ENCODE measurements at places on chromosomes 1 and 21.

DNA sequence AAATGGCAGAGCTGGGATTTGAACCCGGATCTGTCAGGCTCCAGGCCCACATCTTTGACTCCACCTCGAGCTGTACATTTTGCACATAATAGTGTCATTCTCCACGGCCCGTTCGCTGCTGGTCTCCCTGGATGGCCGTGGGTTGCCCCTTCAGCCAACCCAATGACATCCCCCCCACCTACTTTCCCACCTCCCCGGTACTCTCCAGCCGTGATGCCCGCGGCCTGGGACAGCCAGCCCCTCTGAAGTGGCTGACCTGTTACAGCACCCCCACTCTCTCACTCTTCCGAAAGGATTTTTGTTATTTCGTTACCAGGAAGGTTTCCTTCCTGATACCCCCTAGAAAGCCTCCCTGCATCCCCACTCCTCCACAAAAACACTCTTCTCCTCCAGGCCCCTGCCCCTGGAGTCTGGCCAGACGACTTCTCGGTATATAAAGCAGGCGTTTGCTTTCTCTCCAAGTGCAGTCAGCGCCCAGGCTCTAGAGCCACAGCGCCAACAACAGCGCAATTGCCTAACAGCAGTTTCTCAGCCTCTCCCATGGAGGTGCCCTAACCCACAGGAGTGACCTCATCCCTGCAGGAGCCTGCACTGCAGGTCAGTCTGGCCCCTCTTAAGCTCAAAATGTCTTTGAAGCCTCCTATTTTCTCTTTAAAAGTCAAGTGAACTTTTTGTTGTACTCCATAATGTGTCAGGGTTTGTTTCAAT is 14.5 kb upstream of the GJB5 start:
- peaks cover 3% of the 10 kb centered on the region for H3K27me3 ChIP-seq
- DNase-seq = no peak
- H3K4me3 ChIP-seq = no peak overlapping the region
- H3K36me3 ChIP-seq = no peaks in the 10 kb centered on the region
- no peaks in the 10 kb centered on the region for H3K4me1 ChIP-seq

GRCh38 chr1:87226341-87226760 is 102.3 kb upstream of the LMO4 start:
- peaks cover 6% of the 10 kb centered on the region for H3K27me3 ChIP-seq
- no peaks in the 10 kb centered on the region for H3K4me1 ChIP-seq
- no peak for DNase-seq
- no peak overlapping the region for H3K27ac ChIP-seq

GRCh38 chr1:183967914-183968313 is 69.6 kb downstream of the COLGALT2 start:
- H3K4me1 ChIP-seq = peaks cover under 1% of the 10 kb centered on the region
- H3K27me3 ChIP-seq = peaks cover 10% of the 10 kb centered on the region
- H3K27ac ChIP-seq = no peak overlapping the region
- no peaks in the 10 kb centered on the region for H3K36me3 ChIP-seq
- DNase-seq = no peak

DNA sequence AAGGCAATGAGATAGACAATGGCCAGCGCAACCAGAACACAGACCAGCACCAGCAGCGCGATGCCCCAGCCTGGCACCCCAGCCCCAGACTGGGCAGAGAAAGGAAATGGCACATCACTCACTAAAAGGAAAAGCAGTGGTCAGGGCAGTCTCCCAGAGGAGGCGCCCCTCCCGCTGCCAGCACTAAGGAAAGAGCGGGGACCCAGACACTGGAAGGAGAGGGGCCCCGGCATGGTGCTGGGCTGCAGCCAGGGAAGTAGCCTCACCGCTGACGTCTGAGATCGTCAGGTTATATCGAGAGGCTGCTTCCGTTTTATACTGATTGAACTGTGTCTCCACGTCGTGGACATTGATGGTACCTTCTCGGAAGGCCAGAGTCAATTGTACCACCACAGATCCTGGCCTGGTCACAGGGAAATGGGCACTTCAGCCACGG is 13.8 kb downstream of the TRIM46 start:
- no peak for DNase-seq
- H3K27me3 ChIP-seq = no peaks in the 10 kb centered on the region
- peaks cover 9% of the 10 kb centered on the region for H3K36me3 ChIP-seq
- no peak overlapping the region for H3K27ac ChIP-seq
- H3K4me1 ChIP-seq = peaks cover 11% of the 10 kb centered on the region
- H3K4me3 ChIP-seq = no peak overlapping the region

DNA sequence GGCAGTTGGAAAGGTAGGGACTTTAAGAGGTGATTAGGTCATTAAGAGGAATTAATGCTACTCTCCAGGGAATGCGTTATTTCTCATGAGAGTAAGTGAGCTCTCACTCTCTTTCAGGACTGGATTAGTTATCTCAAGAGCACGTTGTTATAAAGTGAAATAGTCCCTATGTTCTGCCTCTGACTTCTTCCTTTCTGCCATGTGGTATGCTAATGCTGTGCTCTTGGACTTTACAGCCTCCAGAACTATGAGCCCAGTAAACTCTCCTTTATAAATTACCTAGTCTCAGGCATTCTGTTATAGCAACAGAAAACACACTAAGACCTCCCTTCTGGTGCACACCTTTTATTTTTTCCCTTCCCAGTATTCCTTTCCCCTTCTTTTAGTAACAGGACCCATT is 187.8 kb downstream of the NR5A2 start:
- H3K4me3 ChIP-seq = no peak overlapping the region
- no peaks in the 10 kb centered on the region for H3K27me3 ChIP-seq
- peaks cover 2% of the 10 kb centered on the region for H3K36me3 ChIP-seq

- no peak for DNase-seq
- H3K4me3 ChIP-seq = no peak overlapping the region
- no peak overlapping the region for H3K27ac ChIP-seq
- H3K36me3 ChIP-seq = no peaks in the 10 kb centered on the region
These were observed 858.7 kb downstream of the USP25 start for GRCh38 chr21:16588433-16588860.

DNA sequence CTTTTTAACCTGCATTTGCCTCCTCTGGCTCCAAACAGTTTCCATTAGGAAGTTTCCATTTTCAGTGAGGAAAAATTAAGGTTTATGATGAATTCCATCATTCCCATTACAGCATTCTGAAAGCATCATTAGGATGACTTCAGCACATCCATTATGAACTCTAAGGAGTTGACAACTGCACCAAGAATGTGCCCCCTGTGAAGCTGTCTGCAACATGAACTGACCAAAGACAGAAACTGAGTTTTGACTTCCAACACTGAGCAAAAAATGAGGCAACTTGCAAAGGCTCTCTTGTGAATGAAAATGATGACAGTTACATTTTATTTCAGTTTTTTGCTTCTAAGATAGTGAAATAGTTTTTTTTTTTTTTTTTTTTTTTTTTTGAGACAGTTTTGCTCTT is 18.3 kb upstream of the KCNE1 start:
- H3K27me3 ChIP-seq = no peaks in the 10 kb centered on the region
- DNase-seq = no peak
- no peak overlapping the region for H3K27ac ChIP-seq

- peaks cover 27% of the 10 kb centered on the region for H3K4me1 ChIP-seq
- H3K27me3 ChIP-seq = peaks cover 91% of the 10 kb centered on the region
- H3K36me3 ChIP-seq = no peaks in the 10 kb centered on the region
- DNase-seq = peak; percentile 58
These were observed 64.9 kb downstream of the MEF2D start for GRCh38 chr1:156435545-156436140.

GRCh38 chr1:53669621-53670191 is 69.3 kb downstream of the GLIS1 start:
- H3K36me3 ChIP-seq = no peaks in the 10 kb centered on the region
- no peak for DNase-seq
- peaks cover 4% of the 10 kb centered on the region for H3K4me1 ChIP-seq

DNA sequence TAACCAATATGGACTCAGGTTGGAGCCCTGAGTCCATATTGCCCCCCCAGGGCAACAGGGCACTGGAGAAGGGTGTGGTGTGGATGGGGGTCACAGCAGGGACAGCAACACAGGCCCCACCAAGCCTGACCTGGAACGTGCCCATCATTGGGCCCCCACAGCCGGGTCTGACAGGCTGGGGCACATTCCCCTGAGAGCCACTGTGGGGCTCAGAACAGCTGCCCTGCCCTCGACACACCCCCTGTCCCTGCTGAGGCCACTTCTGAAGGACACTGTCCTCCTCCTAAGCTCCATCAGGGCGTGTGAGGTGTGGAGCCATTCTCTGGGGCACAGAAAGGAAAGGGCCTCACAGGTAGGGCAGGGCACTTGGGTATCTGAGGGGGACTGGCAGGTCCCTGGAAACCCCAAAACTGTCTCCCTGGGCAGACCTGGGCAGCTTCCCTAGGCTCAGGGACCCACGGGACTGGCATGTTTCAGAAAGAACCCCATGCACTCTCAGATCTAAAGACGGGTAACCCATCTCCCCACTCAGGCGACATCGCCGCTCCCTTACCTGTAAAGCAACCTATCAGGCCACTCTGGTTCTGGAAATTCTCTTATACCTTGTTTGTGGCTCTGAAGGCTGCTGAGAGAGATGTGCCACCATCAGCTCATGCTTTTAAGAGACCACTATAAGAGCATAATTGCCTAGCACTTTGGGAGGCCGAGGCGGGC is 95.5 kb downstream of the DMRTB1 start:
- no peaks in the 10 kb centered on the region for H3K36me3 ChIP-seq
- peak; percentile 19 for DNase-seq
- peaks cover 3% of the 10 kb centered on the region for H3K27me3 ChIP-seq
- no peak overlapping the region for H3K27ac ChIP-seq

GRCh38 chr21:17386498-17386897 is 126.3 kb upstream of the CXADR start:
- H3K4me1 ChIP-seq = no peaks in the 10 kb centered on the region
- H3K27ac ChIP-seq = no peak overlapping the region
- no peak overlapping the region for H3K4me3 ChIP-seq
- H3K27me3 ChIP-seq = no peaks in the 10 kb centered on the region
- DNase-seq = no peak
- no peaks in the 10 kb centered on the region for H3K36me3 ChIP-seq

- H3K27me3 ChIP-seq = peaks cover 2% of the 10 kb centered on the region
- no peak overlapping the region for H3K27ac ChIP-seq
- DNase-seq = no peak
- peak overlapping the region; percentile 28 for H3K4me3 ChIP-seq
- peaks cover 6% of the 10 kb centered on the region for H3K36me3 ChIP-seq
- peaks cover 25% of the 10 kb centered on the region for H3K4me1 ChIP-seq
These were observed 154.0 kb downstream of the RHOU start for GRCh38 chr1:228889289-228889688.

DNA sequence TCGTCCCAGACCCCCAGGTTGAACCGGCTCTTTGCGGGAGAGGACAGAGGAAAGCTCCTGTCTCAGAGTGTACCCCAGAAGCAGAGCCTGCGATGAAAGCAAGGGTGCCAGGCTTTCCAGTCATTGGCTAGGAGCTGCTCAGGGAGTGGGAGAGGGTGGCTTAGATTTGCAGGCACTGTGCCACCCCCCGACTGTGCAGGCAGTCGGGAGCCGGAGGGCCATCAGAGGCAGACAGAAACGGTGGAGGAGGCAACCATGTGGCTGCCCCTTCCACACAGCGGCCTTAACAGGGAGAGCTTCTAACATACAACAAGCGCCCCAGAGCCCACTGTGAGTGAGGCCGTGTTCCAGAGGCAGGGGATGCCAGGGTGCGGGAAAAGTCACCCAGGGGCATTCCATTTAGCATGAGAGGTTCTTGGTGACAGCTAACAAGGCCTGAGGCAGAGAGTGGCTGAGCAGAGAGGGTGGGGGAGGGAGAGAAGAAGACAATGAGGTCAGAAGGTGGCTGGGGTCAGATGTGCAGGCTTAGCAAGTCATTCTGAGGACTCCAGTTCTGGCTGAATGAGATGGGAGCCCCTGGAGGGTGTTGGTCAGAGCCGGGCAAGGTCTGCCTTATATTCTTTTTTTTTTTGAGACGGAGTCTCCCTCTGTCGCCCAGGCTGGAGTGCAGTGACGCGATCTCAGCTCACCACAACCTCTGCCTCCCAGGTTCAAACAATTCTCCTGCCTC is 9.5 kb upstream of the C1orf167 start:
- no peak overlapping the region for H3K27ac ChIP-seq
- H3K36me3 ChIP-seq = peaks cover 7% of the 10 kb centered on the region
- DNase-seq = no peak
- H3K4me3 ChIP-seq = no peak overlapping the region

DNA sequence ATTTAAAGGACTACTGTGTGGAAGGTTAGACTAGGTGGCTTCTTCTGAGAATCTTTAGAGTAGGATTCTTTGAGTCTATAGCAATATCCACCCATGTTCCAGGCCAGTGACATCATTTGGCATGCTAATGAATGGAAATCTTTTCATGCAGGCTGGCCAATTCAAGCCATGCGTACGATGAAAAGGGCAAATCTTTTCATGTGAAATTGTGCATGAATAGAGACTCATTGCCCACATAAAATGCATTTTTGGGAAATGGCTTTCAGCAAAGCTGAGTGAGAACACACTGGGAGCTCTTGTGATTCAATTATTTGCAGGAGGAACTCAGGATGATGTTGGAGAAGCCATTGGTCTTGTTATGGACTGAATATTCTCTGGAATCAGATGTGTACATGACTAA is 324.9 kb upstream of the DAB1 start:
- no peak overlapping the region for H3K4me3 ChIP-seq
- H3K4me1 ChIP-seq = no peaks in the 10 kb centered on the region
- no peak overlapping the region for H3K27ac ChIP-seq

DNA sequence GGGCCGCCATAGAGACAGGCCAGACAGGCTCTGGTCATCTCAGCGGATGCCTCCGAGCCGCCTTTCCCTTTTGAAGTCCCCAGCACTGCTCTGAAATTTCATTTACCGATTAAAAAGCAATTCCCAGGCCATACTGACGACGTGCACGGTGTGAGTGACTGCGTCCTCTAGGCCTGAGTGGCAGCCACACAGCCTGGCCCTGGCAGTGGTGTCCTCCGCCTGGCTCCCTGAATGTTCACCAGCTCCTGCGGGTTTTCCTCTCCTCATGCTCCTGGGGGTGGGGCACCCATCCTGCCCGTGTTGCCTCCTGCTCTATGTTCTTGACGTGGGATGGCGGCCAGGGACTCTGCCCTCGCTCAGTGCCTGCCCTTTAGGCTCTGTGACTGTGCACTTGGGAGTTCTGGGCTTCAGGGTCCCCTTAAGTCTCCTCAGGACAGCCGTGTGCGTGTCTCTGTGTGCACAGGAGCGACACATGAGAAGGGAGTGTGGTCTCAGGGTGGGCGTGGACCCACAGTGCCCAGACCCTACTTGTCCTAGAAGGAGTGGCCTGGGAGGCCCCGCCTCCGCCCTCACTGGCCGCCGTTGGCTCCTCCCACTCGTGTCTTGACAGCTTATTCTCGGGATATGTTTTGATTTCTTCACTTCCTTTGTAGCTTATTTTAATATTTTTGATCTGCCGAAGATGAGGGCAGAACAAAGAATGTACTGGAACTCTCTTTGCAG is 3.6 kb downstream of the SKI start:
- peak overlapping the region; percentile 95 for H3K27ac ChIP-seq
- H3K36me3 ChIP-seq = peaks cover 7% of the 10 kb centered on the region
- DNase-seq = peak; percentile 78
- H3K4me1 ChIP-seq = peaks cover 46% of the 10 kb centered on the region
- peak overlapping the region; percentile 94 for H3K4me3 ChIP-seq
- H3K27me3 ChIP-seq = no peaks in the 10 kb centered on the region

DNA sequence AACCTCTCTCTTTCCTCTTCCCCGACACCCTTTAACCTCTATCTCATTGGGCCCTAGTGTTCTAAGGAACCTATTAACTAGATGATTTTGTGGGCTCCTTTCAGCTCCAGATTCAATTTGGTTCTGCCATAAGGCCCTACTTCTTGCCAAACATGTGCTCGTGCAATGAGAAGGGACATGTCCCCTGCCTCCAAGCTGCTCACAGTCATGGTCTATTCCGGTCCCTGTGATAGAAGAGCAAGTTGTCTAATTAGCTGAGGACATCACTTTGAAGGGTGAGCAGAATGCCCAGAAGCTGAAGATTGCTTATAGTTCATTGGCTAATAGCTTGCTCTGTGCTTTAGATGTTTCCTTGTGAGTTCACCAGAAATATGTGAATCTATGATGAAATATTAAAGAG is 76.2 kb downstream of the ZNF648 start:
- no peaks in the 10 kb centered on the region for H3K36me3 ChIP-seq
- H3K4me1 ChIP-seq = peaks cover 9% of the 10 kb centered on the region
- peaks cover 8% of the 10 kb centered on the region for H3K27me3 ChIP-seq
- no peak for DNase-seq
- no peak overlapping the region for H3K27ac ChIP-seq

Measured in activated naive CD8-positive, alpha-beta T cell treated with anti-CD3 and anti-CD28 coated beads, Interleukin-2, amount 10 ng/mL, durations not matched to agents 7 days and 5 days (primary cell).